ENCODE measurements at places on chromosomes 6 and 20.

GRCh38 chr6:2791450-2791974, 26.3 kb downstream of the WRNIP1 start:
- DNase-seq = peak; percentile 12

GRCh38 chr6:53861518-53861917, 66.7 kb downstream of the LRRC1 start:
- DNase-seq = no peak

DNA sequence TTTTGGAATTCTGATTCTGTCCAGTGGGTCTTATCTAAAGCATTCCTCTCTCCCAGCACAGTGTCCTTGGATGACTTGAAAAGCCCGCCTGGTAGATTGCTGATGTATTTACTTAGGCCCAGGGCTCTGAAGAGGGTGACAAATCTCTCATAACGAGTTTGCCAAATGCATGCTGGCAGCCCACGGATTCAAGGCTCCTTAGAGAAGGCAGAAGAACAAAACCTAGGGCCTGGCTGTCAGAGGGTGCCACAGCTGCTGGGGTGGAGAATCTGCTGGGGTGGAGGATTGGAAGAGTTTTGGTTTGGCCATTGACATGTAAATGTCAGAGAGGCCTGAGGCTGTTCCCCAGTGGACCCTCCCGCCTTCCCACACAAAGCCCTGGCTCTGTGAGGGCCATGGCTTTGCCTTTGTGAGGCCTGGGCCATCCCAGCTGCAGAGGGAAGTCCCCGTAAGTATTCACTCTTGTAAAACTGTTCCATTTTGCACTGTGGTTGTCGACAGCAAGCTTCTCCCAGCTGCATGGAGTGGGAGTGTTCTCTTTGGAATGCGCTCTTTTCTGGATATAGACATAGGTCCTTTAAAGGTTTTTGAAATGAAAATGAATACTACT, 50.3 kb downstream of the ANKRD6 start:
- peak; percentile 5 for DNase-seq

DNA sequence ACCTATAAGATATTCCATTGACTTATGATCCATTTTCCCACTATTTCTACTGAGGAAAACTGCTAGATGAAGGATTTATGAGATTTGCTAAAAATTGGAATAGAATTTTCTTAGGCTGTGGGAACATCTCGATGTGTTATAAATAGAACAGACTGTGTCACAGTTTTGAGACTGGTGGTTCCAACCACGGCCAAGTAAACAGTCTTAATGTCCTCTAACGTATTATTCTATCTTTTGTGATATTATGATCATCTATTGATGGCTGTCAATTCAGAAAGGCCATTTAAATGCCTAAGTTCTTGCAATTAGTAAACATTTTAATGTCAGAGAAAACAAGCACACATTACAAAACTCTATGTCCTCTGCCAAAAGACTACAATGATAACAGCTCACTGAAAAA, 71.5 kb upstream of the PLN start:
- no peak for DNase-seq

DNA sequence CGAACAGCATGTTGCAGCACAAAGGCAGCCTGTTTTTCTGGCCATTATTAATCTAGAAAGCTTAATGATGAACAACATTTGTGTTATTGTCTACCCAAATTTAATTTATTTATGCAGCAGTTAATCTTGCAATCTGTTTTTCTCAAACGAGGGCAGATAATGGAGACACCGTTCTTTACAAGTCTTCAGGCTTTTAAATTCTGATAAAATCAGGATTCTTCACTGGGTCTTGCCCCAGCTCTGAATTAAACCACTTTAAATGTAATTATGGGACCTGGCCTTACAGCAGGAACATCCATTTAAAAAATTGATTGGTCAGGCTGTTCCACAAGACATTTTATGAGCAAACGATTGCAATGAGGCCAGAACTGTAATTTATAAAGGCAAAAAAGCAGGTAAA, 26.5 kb upstream of the INSM1 start:
- no peak for DNase-seq

DNA sequence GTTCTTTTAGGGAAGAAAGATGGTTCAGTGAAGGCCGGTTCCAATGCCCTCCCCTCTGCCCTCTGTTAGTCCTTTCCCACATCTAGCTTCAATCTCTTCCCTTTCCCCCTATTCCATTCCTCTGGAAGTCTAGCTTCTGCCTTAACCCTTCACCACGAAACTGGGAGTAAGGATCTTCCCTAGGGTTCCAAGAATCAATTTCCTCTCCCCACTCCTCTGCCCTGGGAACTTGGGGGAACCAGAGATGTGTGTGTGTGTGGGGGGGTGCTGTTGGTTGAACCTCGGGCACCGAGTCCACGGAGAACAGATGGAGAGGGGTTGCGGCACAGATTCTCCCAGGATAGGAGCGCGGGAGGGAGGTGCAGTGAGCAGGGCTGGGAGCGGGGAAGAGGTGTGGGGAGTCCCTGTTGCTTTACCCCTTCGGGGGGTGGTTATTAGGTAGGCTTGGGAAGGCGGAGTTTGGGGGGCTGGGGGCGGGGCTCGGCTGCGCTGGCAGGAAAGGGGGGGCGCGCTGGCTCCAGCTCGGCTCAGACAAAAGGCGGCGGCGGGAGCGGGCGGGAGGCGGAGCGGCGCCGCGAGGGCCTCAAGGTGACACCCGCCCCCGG, at the start of gene TMEM151B:
TSS of gene TMEM151B (plus strand) at position 530 of the 605 bp plus-strand sequence. CDS start 293 bp downstream, outside the sequence.
- DNase-seq = no peak

GRCh38 chr6:77653816-77654215, 977 bp downstream of the MEI4 start:
- DNase-seq = no peak

GRCh38 chr20:50499938-50500337, 10.2 kb upstream of the PTPN1 start:
- no peak for DNase-seq

GRCh38 chr6:47262231-47262630, 47.5 kb downstream of the TNFRSF21 start:
- DNase-seq = no peak

DNA sequence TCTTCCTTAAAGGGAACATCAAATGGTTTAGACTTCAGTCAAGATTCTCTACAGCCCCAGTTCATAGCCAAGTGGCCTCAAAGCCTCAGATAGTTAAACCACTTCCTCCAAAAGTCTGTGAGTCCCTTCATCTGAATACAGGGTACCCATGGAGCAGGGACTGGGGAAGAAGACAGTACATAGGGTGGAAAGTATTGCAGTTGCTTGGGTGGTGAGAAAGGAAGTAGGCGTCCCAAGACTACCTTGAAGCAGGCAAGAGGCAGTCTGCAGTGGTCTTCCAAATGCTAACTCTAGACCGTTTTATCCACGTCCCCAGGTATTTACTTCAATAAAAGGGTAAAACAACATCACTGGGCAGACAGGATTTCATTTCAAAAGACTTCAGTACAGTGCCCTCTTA, 2.0 kb downstream of the FYN start:
- DNase-seq = no peak

GRCh38 chr6:91097364-91097763, 510.5 kb upstream of the MAP3K7 start:
- peak; percentile 27 for DNase-seq

DNA sequence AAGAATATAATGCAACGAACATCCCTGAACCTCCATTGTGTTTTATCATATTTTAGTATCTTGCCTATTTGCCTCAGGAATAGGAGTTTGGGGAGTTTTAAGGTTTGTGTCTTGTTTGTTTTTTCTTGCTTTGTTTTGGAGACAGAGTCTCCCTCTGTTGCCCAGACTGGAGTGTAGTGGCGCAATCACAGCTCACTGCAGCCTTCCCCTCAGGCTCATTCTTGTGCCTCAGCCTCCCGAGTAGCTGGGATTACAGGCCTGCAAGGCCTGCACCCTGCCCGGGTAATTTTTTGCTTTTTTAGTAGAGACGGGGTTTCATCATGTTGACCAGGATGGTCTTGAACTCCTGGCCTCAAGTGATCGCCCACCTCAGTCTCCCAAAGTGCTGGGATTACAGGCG, 63.3 kb upstream of the CARMIL1 start:
- no peak for DNase-seq

Data from fibroblast of skin of right quadriceps (primary cell).